ENCODE measurements at places on chromosomes 5 and 9.

DNA sequence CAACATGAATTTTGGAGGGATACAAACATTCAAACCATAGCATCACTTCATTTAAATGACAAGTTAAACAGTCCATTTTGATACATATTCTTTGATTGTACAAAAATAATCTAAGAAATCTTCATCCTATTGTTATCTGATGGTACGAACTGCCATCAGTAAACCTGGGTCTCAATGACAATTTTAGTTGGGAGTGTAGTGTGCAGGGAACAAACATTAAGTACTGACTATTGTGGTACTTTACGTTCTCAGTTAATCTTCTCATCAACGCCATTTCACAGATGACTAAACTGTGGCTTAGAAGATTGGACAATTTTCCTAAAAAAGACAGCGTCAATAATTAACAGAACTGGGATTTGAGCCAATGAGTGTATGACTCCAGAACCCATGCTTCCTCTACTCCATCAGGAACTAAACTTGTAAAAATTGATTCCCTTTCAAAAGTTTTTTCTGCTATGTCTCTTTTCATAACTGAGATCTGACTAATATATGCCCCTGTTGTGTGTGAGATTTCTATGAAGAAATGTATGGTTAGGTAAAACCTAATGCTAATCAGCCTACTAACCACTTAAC is 21.1 kb downstream of the TNPO1 start:
- DNase-seq = no peak

- no peak for DNase-seq
These were observed 95.7 kb downstream of the ACTBL2 start for GRCh38 chr5:57386958-57387357.

- no peak for DNase-seq
These were observed 154.6 kb downstream of the PIK3R1 start for GRCh38 chr5:68370196-68370595.

GRCh38 chr9:37943345-37944265 is 39.7 kb upstream of the SLC25A51 start:
- no peak for DNase-seq

DNA sequence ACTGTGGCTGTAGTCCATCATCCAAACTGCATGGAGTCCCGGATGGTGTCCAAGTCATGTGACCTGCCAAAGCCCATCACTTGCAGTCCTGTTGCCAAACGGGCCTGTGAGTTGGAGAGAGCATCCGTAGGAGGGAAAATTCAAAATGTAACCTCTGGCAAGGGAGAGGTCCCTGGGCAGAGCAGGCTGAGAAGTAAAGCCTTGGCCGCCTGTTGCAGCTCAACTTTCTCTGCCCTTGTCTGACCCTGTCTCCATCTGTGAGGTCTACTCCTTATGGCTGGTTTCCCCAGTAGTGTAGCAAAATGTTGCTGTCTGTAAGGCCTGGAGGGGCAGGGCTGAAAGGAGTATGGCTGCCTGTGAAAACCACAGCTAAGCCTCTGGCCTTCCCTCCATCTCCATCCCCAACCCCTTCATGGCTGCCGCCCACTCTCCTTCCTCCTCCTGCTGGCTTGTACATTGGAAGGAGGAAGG is 163.5 kb downstream of the SEMA6A start:
- DNase-seq = no peak
